ENCODE measurements at places on chromosomes 16 and 17.

DNA sequence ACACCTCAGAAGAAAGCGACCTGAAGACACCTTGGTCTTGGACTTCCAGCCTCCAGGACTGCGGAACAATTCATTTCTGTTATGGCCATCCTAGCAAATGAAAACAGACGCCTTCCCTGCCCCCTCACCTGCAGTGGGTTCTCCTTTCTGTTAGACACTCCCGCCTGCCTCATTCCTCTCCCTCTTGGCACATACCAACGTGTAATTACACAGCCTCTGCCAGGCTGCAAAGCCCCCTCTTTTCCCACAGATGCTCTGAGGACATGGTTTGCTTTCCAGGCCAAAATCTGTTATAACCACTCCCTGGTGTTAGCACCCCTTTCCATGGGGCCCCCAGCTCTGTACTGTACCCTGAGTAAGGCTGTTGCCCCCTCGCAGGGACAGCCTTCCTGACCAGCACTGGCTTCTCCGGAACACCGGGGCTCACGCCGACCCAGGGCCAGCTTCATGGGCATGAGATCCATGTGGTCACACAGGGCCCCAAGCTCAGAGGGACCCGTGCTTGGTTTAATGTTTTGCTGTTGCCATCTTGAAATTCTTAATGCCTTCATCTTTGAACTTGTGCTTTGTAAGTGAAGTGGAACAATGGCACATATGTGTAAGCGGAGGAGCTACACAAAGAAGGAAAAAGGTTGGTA is 64.1 kb downstream of the SDK2 start:
- DNase-seq: no peak

- no peak for DNase-seq
Observed at GRCh38 chr16:54976651-54977200, 46.1 kb downstream of the IRX5 start.

DNA sequence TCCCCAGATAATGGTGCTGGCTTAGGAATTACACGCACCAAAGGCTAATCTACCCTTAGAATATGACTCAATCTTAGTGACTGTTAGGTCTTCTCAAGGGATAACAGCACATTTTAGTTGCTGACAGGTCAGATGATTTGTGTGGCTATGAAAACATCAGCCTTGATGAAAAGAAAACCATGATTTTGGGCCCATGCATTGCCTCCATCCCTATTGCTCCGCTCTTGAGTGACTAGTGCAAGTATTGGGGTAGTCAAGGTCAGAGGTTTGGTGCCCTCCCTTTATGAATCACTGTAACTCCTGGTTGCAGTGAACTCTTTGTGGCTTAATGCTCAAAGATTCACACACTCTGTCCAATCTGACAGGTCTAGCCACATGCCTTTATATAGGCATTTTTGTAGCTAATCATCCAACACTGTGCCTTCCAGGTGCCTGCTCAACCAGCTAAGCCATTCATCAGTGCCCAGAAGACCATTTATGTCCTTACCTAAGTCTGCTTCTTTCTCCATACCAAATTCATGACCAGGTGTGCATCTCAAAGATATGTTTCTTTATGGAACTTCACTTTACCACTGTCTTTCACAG is 251.6 kb downstream of the KCNJ2 start:
- no peak for DNase-seq

DNA sequence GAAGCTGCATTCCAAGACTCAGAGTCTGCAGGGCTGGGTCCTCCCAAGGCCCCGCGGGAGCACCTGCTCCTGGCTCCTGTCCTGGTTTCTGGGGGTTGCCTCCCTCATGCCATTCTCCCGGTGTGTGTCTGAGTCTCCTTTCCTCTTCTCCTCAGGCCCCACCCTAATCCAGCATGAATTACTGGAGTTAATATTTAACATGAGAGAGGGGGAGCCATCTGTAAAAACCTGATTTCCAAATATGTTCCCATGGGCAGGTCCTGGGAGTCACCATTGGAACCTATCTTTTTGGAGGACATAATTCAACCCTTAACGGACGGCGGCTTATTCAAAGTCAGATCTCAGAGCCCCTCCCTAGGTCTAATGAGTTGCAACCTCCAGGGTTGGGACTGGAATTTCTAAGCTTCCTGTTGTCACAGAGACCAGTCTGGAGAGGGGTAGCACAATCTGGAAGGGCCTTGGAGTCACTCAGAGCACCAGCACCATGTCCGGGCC is 5.4 kb downstream of the C17orf99 start:
- no peak for DNase-seq

- peak; percentile 98 for DNase-seq
Observed at GRCh38 chr16:70685938-70686375, at the start of gene MTSS2. MTSS2 (minus strand) TSS chr16:70686053; CDS start chr16:70685791, 262 bp downstream.

- no peak for DNase-seq
Observed at GRCh38 chr16:9060225-9060624, 31.2 kb upstream of the HAPSTR1 start.

DNA sequence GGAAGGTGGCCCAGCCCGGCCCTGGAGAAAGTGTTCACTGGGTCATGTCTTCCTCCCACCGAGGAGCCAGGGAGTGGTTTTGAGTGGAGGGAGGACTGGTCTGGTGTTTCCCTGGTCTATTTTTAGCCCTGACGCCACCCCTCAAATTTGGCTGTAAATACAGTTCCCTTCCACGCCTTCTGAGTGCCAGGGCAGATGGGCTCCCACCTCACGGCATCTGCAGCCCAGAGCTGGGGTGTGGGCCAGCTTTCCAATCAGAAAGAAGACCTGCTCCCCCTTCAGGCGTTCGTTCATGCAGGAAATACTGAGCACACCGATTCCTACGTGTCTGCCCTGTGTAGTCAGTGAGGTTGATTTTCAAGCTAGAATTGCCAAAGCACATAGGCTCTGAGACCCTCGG is 53.7 kb downstream of the SNX20 start:
- DNase-seq: no peak

DNA sequence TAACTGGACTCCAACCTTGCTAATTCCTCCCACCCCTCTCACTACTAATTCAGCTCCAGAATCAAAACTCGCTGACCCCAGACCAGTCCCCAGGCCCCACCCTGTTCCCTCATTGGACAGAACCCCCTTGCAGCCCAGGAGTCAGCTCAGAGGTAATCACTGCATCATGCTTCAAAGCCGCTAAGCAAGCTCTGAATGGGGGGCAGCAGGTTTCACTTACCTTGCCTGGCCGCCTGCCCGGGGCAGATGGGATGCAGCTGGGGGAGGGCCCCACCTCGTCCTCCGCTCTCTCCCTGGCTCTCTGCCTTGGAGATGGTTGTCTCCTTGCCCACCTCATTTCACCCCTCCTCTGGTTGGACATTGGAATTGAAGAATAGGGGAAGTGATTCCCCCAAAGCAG is 4.8 kb upstream of the NGFR start:
- DNase-seq: no peak

GRCh38 chr17:73639932-73640331 is 4.3 kb downstream of the SDK2 start:
- no peak for DNase-seq

DNA sequence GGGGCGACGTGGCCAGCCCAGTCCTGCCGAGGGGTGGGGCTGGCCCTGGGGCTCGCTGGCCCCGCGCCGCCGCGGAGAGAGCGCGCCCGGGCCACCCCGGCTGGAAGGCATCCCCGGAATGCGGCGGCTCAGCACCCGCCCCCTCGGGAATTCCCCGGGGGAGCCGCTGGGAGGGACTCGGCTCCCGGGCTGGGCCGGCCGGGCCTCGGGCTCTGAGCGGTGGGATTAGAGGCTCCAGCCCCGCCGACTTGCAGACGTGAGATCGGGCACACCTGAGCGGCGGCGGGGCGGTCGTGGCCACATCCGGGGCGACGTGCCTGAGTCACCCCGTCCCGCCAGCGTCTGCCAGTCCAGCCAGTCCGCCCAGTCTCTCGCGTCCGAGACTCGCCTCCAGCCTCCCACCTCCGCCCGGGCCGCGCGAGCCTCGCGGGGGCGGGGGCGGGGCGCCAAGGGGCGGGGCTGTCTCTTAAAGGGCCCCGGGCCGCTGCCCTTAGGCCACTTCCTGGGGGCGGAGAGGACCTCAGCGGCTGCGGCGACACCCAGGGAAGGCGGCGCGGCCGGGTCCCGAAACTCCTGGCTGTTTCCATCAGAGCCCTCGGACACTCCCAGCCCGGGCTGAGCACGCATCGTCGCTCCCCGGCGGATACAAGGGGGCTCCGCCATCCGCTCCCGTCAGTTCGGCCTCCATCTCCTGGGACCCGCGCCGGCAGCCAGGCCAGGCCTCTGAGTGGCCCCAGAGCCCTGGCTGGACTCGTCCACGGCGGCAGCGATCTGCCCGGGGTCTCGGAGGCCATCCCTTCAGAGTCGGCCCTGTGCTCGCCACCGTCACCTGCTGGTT is at the start of gene KCTD11:
TSS of gene KCTD11 (plus strand) at position 498 of the 838 bp plus-strand sequence.
- peak; percentile 98 for DNase-seq

DNA sequence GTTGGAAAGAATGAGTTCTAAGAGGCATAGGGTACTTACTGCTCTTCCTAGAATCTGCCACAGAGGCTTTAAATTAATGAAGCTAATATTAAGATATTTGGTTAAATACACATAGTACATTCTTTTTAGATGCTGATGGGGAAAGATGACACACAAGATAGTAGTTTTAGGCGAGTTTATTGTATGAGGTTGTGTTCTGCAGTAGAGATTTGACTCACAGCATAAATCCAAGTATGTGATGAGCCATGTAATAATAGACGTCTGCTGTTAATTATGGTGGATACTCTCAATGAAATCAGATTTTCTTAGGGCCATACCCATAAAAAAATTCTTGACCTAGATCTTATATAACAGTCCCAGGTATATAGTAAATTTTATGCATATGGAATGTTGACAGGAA is 8.0 kb downstream of the TNRC6C start:
- DNase-seq: no peak

DNA sequence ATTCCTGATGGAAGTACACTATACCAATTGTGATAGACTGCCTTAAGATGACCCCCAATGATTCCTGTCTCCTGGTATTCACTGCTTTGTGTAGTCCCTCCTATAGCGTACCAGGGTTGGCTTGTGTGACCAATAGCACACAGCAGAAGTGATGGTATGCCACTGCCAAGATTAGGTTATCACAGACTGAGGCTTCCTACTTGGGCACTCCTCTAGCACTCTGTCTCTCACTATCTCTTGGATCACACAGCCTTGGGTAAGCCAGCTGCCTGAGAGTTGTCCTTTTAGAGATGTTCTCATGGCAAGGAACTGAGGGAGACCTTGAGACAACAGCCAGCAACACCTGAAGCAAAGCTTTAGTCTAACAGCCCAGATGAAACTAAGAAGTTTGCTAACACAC is 12.7 kb upstream of the AMFR start:
- DNase-seq: no peak

GRCh38 chr16:89449726-89450335 is 40.5 kb downstream of the ANKRD11 start:
- no peak for DNase-seq

DNA sequence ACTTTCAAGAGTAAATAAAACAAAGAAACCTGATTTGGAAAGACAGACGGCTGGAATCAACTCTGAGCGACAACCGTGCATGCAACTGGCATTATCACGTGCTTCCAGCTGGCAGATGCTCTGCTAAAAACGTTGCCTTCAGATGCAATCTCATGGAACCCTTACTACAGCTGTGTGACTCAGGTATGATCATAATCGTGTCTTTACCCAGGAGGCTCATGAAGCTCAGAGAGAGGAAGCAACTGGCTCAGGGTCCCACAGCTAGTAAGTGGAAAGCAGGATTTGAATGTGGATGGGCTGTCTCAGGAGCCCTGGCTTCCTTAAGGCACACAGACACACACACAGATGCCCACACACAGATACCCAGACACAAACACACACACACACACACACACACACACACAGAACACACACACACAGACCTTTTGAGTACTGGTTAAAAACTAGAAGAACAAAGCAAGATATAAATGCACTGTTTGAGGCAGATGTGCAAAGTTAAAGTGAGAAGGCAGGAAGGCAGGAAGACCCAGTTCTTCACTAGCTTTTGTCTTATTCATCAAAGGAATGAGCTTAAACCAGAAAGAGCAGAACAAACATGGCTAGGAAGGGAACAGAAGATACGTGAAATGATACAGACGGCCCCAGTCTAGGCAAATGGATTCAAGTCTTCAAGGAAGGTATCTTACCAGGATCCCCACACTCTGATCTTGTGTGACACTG is 275.2 kb downstream of the MAF start:
- DNase-seq: no peak

DNA sequence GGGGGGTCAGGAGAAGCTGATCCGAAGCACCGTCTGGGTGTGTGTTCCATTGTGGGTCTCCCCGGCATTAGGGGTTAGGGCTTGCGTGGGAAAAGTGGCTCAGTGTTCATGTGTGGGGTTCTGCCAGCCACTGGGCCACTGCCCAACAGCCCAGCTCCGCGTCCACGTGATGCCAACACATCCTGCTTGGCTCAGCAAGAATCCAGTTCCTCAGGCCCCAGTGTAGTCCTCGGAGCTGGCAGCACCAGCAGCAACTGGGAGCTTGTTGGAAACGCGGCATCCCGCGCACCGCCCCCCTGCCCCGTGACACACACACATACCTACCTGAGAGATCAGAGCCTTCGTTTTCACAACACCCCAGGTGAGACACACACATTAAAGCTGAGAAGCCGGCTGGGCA is 18.9 kb downstream of the LGALS9 start:
- DNase-seq: no peak

DNA sequence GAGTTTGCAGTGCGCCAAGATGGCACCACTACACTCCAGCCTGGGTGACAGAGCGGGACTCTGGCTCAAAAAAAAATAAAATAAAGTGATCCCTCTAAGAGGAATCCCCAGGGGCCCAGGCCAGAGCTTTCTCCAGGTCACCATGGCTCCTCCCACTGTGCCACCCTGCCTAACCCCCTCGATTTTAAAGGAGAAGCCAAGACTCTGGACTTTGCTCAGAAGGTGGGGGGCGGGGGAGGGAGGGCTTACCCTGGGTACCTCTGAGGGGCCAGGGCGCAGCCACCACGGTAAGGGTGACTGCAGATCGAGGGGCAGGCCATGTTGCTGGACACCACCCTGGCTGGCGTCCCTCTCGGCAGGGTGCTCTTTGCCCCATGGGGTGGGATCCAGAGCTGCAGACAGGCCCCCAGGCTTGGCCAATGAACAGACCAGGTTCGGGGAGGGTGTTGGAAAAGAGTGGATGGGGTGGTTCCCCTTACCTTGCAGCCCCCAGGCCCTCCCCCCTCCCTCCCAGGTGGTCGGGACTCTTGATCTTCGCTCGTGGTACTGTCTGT is 455 bp upstream of the GRB7 start:
- DNase-seq: no peak

GRCh38 chr17:41943492-41943891 is 13.1 kb downstream of the ODAD4 start:
- no peak for DNase-seq

- no peak for DNase-seq
Observed at GRCh38 chr16:74769586-74770190, 4.9 kb downstream of the FA2H start.

- no peak for DNase-seq
Observed at GRCh38 chr16:5066511-5066910, 755 bp upstream of the C16orf89 start.

- no peak for DNase-seq
Observed at GRCh38 chr16:88479793-88480760, 27.0 kb downstream of the ZFPM1 start.

- DNase-seq: no peak
Observed at GRCh38 chr17:48873209-48873608, 19.4 kb upstream of the ATP5MC1 start.

DNA sequence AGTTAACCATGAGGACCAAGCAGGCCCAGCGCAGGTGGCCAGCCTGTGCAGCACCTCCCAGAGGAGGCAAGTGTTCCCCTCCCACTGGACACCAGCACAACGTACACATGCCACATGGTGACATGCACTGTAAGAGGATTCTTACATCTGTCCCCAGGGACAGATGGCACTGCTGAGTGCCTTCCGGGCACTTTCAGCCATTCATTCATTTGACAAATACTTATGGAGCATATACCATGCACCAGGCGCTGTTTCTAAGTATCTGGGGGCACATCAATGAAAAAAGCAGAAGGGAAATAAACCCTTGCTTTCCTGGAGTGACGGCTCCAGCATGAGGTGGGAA is 79.6 kb downstream of the GAS7 start:
- DNase-seq: no peak

All from GM03348 (cell line).